Activated T-helper 9 cell treated with anti-CD3 and anti-CD28 coated beads, Interleukin-2, amount 50 U/mL, for 16 hours (primary cell): ENCODE measurements at places on chromosomes 2 and 18.
A peak's percentile ranks its signal among the peaks of the same experiment; 100 is the strongest.

GRCh38 chr2:38262069-38262871 is 114.8 kb downstream of the ATL2 start:
- DNase-seq = no peak

- no peak for DNase-seq
Measured at GRCh38 chr2:106165029-106165428, 29.1 kb downstream of the UXS1 start.

DNA sequence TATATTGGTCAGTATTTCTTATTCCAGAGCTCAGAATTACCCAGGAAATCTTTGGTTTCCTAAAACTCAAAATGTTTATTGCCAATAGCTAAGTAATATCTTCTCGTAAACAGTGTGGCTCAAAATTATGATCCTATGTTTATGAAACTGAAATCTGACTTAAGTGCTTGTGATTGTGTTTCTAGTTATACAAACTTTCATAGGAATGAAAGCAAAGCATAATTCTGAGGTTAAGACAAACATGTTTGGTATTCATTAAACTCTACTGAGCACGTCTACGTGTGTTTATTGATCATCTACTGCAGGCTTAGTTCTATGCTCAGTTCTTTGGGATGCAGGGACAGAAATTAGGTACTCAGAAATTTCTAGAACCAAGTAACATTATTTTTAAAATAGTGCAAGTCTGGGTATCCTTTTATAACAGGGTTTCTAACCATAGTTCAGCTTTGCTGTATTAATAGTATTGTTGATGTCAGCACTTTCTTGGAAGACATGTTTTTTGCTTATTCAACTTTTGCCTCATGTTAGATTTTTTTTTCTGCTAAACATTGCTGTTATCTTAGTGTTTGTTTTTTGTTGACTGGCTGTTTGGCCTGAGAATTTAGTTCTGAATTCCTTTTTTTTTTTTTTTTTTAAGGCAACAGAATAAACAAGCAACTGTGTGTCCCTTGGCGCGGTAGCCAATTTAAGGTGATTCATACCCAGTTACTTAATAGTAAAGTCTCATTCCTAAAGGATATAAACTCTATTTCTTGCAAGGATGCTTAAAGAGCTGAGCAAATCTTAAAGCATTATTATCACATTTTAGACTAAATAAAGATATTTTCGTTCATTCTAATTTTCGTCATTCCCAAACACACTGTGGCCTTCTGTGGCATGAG is 31.3 kb downstream of the PTPRM start:
- no peak for DNase-seq

DNA sequence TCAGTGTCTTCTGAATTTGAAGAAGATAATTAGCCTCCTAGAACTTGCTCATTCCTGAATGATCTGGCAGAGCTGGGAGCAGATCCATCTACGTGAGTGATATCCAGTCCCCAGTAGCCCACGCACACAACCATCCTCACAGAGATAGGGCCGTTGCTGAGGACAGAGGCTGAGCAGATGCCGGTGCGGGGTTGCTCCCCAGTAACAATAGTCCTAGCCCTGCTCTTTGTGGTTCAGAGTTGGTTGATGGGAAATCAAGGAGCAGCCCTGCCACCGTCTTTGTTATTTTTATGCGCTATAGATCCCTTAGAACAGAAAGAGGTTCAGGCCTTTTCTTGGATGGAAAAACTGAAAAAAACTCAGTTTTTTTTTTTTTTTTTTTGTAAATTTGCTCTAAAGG is 69.3 kb downstream of the VWA3B start:
- DNase-seq = no peak

- DNase-seq = no peak
Measured at GRCh38 chr2:170408461-170409163, 230.7 kb downstream of the MYO3B start.

GRCh38 chr2:203018181-203018580 is 3.5 kb downstream of the NBEAL1 start:
- DNase-seq = no peak

DNA sequence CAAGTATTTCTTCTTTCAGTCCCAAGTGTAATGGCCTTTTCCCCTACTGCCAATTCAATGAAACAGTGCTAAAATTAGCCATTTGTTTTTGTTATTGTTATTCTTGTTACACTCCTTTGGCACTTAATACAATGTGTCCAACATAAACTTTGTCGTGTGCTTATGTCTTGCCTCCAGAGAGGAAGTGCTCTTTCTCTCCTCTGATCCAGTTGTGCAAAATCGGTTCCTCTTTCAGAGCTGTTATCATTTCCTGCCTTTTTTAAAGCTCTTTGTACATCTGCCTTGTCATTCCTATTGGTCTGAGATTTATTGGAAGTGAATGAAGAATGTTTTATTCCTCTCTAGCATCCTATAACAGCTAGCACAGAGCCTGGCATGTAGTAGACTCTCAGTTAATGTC is 623.2 kb upstream of the ID2 start:
- no peak for DNase-seq

DNA sequence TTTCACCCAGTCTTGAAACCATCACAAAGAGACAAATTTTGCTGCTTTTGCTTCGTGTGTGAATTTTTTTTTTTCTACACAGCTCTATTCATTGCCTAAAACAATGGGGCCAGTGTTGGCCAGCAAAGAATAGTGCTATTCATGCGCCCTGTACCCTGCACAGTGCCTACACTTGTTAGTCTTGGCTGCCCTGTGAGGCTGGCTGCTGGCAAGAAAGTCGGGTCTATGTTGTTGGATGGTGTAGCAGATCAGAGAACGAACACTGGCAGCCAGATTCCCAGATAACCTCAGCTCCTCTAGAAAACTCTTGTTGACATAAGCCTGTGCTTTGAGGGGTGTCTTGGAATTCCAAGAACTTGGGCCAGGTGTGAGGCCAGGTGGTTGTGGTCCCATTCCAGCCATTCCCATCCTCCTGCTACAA is 455.7 kb upstream of the TCF4 start:
- no peak for DNase-seq

- DNase-seq = no peak
Measured at GRCh38 chr2:126614524-126615227, 41.3 kb upstream of the GYPC start.

DNA sequence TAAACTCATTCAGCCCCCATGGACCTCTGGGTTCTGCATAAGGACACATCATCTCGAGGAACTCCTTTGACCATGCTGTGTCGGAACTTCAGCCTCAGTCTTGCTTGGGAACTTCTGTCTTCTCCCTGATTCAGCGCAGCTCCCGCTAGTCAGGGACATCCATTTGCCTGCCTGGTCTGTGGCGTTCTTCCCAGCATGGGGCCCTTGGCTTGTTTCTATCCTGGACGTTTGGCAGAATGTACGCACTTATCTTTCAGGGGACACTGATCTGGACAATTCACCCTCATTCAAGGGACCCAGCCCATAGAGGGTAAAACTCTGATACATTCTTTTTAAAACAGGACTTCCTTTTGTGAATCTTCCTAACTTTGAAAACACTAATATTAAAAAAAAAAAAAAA is 75.8 kb upstream of the WIPF1 start:
- DNase-seq = no peak

GRCh38 chr2:198134293-198134955 is 330.0 kb downstream of the PLCL1 start:
- no peak for DNase-seq

DNA sequence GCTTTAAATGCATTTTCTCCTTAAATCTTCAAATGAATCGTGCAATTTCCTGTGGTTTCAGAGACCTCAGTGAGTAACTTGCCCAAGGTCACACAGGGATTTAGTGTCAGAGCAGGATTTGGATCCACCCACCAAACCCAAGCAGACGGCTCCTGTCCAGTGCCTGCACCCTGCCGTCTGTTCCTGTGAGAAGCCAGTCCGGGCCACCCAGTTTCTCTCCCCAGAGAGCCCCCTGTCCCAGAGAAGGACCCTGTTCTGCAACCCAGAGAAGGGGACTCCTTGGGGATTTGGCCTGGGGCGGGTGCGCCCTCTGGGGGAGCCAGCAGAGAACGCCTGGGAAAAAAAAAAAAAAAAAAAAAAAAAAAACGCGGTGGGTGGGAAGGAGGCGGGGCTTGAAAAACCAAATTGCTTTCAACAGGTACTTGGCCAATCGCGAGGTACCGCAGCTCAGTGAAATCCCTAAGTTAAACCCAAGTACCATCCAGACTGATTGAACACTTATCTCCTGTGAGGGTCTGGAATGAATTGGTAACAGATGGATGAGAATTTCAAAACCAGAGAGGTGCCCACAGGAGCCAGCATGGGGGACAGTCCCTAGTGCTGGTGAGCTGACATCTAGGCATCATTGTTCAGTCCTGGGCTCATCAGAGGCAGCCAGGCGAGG is 30.9 kb upstream of the REEP1 start:
- peak; percentile 8 for DNase-seq

- DNase-seq = no peak
Measured at GRCh38 chr2:43724728-43725526, 48.7 kb upstream of the C1GALT1C1L start.

GRCh38 chr18:59927246-59927825 is 27.5 kb downstream of the PMAIP1 start:
- no peak for DNase-seq

DNA sequence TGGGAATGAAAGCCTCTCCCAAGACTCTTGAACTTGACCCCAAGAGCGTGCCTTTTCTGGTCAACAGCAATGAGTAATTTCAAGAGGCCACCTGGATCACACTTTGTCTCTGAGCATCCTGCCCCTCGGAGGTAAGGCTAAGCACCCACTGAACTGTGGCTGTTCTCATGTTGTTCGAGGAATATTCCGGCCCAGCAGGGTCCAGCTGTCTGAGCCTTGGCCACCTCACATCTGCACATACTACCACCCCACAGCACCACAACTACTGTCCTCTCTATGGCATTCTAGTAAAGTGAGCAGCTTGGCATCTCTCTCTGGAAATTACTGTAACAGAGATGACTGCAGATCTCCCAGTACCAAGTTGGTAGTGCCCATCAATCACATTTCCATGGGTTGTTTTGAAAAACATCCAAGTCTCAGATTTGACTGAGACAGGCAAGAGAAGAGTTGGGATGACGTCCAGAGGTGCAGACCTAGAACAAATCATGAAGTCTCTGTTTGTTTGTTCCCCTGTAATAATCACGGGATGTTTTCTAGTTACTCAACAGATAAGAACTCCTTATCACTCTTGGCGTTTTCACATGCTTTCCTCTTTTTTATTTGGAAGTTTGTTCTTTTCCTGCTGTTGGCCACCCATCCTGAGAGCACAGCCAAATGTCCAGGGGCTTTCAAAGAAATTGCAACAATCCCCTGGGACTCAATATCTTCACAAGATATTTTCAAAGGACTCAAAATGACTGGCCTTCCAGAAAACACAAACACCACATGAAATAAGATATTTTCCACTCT is 336.0 kb upstream of the TNP1 start:
- no peak for DNase-seq

DNA sequence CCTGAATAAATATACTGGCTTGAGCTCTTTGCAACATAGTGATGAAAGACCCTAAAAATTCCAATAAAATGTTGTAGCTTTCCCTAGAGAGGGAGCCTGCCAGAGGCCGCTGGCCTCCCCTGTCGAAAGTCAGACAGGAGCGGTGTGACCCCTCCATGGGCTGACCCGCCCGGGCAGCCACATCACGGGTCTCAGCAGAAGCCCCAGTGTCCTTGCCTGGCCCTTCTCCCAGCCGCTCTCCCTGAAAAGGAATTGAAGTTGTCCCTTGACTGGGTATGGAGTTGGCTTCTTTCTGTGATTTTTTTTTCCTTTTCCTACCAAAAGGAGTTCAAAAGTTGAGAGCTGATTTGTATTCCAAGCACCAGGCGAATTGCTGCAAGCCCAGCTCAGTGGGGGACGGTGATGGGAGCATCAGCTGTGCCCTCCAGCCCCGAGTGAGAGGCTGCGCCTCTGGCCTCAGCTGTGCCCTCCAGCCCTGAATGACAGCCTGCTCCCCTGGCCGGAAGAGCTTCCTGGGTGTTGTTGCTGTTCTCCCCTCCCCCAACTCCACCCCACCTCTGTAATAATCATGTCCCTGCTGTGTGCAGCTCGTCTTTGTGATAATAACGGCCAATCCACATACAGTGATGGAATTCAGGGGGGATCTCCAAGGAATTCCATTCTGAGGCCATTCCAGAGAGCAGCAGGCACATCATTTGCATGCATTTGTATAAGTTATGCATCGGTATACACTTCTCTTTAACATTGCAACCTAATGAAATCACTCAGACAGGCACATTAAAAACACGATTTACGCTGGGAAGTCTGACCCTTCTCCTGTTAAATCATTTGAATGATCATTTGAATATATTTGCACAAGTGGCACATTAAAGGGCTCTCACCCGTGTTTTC is 501.0 kb downstream of the EIPR1 start:
- DNase-seq = no peak

- DNase-seq = no peak
Measured at GRCh38 chr18:46374850-46375249, 270.7 kb downstream of the HAUS1 start.

DNA sequence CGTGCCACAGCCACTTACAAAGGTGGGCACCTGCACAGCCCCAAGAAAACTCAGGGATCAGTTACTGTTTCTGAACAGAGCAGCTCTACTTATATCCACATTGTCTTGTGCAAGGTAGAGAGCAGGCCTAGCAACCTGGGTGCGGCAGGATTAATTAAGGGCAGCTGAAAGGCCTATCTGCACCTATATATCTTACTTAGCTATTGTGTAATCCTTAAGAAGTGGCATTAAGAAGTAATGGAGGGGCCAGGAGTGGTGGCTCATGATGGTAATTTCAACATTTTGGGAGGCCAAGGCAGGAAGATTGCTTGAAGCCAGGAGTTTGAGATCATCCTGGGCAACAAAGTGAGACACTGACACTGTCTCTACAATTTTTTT is 12.8 kb upstream of the ARL5A start:
- no peak for DNase-seq

DNA sequence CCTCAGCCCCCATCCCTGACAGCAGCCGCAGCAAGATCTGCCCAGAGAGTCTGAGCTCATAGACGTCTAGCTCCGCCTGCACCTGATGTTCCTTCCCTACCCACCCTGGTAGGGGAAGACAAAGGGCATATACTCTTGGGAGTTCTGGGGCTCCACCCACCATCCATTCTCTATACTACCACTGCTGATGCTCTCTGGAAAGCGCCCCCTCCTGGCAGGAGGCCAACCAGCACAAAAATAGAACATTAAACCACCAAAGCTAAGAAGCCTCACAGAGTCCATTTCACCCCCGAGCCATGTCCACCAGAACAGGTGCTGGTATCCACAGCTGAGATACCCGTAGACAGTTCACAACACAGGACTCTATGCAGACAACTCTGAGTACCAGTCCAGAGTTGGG is 662.6 kb upstream of the FAM98A start:
- no peak for DNase-seq

DNA sequence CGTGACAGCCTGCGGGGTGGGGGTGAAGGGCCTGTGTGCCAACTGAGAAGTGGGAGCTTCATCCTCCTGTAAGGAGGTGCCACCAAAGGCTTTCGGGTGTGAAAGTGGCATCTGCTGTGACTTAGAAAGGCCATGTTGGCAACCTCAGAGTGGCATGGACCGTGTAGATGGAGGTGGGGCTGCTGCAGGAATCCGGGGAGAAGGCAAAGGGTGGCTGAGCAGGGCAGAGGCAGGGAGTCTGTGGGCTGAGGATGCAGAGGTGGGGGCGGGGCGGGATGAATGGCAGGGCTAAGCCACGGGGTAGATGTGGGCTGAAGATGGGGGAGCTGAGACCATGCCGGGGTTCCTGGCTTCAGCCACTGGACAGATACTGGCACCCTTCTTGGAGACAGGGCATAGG is 28.2 kb downstream of the TOGARAM2 start:
- no peak for DNase-seq

- no peak for DNase-seq
Measured at GRCh38 chr2:120765678-120766469, 30.2 kb downstream of the GLI2 start.
